Stimulated activated CD4-positive, alpha-beta T cell treated with anti-CD3 and anti-CD28 coated beads, Interleukin-1b, Interleukin-23, amount 100 ng/mL, for 1 hour (primary cell): ENCODE measurements at places on chromosomes 2 and 18.

DNA sequence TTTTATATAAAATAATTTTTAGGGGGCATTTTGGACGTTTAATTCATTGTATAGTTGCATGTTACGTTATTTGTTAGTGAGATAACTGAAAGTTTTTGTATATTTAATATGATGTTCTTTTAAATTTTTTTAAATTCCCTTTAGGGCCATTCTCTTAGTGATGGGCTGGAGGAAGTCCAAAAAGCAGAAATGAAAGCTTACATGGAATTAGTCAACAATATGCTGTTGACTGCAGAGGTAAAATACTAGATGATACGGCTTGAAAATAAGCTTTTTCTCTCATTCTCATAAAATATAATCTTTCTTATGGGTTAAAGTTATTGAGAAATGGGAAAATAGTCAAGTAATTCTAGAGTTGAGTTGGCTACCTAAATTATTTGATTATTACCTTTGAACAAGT lies 58.9 kb downstream of the MTX2 start:
- no peak for DNase-seq

GRCh38 chr18:35624146-35624545 lies 42.6 kb downstream of the GALNT1 start:
- no peak for DNase-seq

- DNase-seq, result no peak
Observed at GRCh38 chr2:129731907-129732629, 247.4 kb upstream of the RAB6C start.

GRCh38 chr2:168475636-168476035 lies 19.6 kb downstream of the CERS6 start:
- no peak for DNase-seq

DNA sequence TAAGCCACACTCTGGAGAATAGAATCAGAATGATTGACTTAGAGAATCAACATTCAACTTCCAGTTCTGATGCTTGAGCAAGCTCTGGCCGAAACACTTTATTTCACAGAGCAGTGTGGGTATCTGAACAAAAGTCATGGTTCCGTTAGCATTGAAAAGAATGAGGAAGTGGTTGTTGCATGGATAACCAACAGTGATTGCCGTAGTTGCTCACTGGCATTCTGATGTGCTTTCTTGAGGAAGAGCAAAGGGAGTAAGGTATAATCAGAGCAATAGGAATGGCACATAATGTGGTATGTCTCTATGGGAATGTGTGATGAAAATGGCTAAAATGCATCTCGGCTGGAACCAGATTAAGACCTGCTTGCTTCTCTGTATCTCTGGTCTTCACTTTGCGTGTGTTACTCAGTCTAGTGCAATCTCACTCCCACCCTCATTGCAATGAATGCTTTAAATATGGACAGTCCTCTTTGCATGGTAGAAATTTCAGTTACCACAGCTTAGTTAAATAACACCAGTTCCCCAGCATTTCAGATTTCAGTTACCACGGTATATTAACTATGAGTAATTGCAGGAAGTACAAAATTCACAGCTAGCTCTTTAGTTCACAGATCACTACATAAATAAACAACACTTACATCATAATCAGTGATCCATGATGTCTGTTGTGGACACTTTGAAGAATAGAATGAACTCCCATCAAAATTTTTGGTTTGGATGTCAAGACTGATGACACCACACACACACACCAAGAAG lies 7.8 kb upstream of the RAB12 start:
- DNase-seq, result no peak

- no peak for DNase-seq
Observed at GRCh38 chr2:30155202-30155601, 8.4 kb downstream of the YPEL5 start.

- no peak for DNase-seq
Observed at GRCh38 chr2:27494944-27495554, at the start of gene FNDC4. FNDC4 (minus strand) TSS chr2:27495200; CDS start chr2:27494679, 521 bp downstream.

GRCh38 chr2:119066272-119066804 lies 92.2 kb downstream of the C1QL2 start:
- DNase-seq, result no peak

GRCh38 chr18:77250926-77251729 lies 1.5 kb downstream of the GALR1 start:
- no peak for DNase-seq

GRCh38 chr18:9103376-9103873 lies 926 bp downstream of the NDUFV2 start:
- no peak for DNase-seq

- DNase-seq, result no peak
Observed at GRCh38 chr2:1824202-1824905, 80.0 kb upstream of the PXDN start.

- no peak for DNase-seq
Observed at GRCh38 chr2:127610561-127610960, 35.4 kb upstream of the GPR17 start.

GRCh38 chr2:24721470-24721869 lies 71.7 kb downstream of the PTRHD1 start:
- no peak for DNase-seq

DNA sequence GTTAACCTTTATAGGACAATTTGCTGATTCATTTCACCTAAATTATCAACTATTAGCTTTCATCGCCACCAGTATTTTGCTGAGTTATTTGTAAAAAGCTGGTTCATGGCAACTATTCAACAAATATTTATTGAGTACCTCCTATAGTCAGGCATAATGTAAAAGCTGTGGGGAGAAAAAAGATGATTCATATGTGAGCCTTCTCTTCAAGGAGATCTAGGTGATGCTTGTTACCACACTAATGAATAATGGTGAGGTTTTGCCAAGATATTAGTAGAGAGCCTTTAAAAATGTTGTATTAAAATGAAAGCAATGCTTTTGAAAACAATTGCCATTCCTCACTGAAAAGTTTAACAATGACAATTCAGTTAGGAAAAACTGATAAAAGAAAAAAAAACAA lies 187.8 kb downstream of the ANKRD44 start:
- no peak for DNase-seq

- no peak for DNase-seq
Observed at GRCh38 chr2:148649936-148650335, 5.4 kb downstream of the EPC2 start.

- DNase-seq, result no peak
Observed at GRCh38 chr2:88165332-88166003, 4.7 kb upstream of the THNSL2 start.

DNA sequence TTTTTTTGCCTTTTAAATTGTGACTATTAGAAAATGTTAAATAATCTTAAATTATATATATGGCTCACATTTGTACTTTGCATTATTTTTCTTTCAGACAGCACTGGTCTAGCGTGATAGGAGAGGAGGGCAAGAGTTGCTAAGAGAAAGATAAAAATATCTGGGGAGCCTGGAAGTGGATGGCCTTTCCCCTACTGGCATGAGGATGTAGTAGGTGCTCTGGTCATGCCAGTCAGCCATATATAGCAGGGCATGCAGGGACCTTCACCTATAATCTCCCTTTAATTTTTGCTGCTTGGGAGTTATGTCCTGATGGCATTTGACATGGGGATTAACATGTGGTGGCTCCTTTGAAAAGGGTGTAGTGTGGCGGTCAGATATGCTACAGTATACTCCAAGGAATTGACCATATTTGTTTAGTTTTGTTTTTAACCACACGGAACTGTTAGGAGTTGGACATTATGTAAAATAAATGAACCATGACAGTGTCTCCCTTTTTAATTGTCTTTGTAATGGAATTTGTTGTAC lies 144.7 kb downstream of the BABAM2 start:
- no peak for DNase-seq

DNA sequence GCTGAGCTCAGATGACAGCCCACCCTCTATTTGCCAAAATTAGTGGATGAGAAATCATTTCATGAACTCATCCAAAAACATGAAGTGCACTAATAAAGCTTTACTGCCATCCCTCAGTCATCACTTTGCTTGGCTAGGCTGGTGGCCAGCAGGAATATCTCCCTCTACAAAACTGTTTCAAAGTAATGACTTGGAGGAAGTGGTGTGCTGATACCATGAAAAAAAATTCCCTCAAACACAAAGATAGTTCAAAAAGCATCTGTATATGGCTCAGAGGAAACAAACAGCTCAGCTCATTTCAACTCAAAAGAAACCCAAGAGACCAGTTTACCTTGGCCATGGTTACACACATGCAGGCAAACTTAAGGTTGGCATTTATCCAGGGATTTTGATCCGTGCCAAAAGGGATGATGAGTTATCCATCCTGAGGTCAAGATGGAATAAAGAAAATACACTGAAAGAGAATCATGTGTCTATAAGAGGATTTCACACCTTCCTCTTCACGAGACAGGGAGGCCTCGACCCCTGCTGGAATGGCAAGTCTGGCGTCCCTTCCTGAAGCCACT lies 18.4 kb upstream of the WIPF1 start:
- DNase-seq, result no peak

GRCh38 chr2:197897960-197898678 lies 93.7 kb downstream of the PLCL1 start:
- DNase-seq, result no peak

- no peak for DNase-seq
Observed at GRCh38 chr2:147046473-147046872, 798.4 kb upstream of the ACVR2A start.

GRCh38 chr2:11514081-11514730 lies 19.6 kb upstream of the GREB1 start:
- no peak for DNase-seq

- no peak for DNase-seq
Observed at GRCh38 chr2:40432921-40433483, 18.9 kb downstream of the SLC8A1 start.

DNA sequence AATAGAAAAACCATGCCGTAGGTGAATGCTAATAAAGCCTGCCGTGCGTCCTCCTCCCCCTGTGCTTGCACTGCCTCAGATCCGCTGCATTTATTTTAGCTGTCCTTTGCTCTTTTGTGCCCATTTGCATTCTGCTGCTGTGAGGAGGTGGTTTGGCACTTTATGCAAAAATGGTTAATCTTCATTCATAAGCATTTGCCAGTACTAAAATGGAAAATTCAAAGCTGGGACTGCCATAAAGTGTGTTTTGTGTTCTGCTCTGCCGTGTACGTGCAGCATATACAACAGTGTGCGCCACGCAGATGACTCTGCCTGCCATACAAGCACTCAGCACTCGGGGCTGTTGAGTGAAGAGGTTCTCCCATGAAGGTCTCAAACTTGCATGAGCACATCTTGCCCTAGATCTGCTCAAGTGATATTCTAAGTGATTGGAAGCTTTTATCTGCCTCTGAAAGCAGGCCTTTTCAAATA lies 73.6 kb downstream of the SPATS2L start:
- DNase-seq, result no peak

DNA sequence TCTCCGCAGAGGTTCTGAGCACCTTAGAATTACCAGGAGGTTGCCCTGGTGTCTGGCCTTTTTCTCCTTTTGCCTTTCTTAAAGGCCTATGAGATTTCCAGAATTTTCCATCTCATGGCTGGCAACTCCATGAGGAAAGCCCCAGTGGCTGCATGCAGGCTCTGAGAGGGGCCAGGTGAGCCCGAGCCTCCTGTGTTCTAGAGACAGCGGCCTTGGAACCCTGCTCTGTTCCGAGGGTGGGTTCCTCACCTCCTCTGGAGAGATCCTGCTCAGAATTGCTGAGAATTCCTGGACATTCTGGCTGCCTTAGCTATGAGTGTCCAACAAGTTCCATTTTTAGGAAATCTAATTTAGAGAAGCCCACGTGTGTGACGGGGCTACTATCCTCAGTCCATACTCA lies 35.7 kb upstream of the HPCAL1 start:
- no peak for DNase-seq

DNA sequence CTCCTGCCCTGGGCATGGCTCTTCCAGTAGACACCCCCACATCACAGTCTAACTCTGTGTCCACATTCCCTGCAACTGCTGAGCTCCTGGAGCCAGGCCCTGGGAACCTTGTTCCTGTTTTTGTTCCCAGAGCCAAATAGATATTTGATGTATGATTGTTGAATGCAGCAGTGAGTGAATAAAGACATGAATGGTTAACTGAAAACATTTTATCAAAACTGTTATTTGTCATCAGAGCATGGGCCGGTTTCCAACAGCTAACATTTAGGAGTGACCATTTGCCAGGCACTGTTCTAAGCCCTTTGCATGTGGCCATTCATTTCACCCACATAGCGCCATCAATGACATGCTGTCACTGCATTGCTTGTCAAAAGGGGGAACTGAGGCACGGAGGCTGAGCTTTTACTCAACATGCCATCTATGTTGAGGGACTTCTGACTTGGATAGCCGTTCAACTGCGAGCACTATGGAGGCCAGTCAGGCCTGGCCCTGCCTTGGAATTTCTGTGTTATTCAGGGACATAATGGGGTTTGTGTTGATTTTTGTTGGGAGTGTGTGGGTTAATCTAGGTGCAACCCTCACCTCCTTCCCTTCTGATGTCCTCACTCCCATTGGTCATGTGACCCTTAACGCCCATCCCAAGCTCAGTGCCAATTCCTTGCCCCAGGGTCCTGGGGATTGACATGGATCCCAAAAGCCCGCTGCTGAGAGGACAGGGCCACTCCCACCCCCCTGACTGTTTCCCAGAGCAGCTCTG lies 12.6 kb downstream of the IL1R1 start:
- no peak for DNase-seq

DNA sequence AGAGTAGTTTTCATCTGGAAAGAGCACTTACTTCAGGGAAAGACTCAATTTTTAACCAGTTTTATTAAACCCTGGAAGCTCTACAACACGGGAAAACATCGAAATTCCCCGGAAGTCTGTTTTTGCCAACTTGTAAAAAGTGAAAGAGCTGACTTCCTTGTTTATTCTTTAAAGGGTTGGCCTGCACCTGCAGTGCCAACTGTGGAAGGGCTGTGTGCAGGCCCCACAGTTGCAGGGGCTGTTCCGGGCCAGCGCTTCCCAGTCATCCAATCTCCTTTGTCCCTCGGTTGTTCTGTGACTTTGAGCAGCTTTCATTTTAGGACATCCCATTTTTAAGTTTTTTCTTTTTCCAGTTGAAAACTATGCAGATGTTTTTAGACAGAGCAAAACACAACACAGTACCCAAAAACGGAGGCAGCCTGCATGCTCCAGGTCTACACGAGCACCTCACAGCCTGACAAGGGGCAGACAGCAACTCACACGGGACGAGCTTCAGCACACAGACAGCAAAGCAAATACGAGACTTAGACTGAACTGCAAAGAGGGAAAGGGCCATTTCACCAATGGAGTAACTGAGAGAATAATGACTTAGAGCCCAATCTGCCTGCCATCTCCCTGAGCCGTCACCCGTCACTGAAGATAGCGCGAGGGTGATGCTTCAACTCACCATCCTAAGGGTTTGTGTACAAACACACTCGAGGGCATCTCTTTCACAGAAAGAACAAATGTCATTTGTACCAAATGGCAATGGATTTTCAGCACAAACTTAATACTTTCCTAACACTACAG lies 70.6 kb downstream of the EMILIN2 start:
- DNase-seq, result no peak
